ENCODE measurements at places on chromosomes 2 and 18.
A peak's percentile ranks its signal among the peaks of the same experiment; 100 is the strongest.

DNA sequence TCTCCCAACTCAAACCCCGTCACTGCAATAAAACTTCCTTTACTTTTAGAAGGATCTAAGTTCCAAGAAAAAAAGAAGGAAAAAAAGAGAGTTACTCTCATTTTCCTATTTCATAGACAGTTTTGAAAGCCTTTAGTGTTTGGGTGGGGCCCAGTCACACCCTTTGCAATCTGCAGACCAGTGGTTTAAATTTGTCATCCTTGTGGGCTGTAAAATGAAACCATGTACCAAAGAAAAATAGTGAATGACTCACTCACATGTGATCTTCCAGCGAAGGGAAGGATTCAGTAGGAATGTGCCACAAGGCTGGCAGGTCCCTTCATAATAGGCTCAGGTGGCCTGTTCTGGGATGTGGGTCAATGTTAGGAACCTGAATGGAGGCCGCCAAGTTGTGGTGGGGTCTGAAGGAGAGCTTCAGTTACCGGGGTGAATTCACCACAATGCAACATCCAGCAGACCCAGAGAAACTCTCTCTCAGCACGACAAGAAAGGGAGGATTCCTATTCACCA lies 28.3 kb downstream of the ANXA4 start:
- H3K27ac ChIP-seq: peak overlapping the region; percentile 44
- H3K4me1 ChIP-seq: peaks cover 25% of the 10 kb centered on the region
- DNase-seq: no peak
- H3K36me3 ChIP-seq: no peaks in the 10 kb centered on the region
- no peaks in the 10 kb centered on the region for H3K27me3 ChIP-seq

GRCh38 chr2:234251326-234252271 lies 201.1 kb downstream of the SPP2 start:
- DNase-seq: no peak
- H3K4me1 ChIP-seq: peaks cover 57% of the 10 kb centered on the region
- no peaks in the 10 kb centered on the region for H3K27me3 ChIP-seq

DNA sequence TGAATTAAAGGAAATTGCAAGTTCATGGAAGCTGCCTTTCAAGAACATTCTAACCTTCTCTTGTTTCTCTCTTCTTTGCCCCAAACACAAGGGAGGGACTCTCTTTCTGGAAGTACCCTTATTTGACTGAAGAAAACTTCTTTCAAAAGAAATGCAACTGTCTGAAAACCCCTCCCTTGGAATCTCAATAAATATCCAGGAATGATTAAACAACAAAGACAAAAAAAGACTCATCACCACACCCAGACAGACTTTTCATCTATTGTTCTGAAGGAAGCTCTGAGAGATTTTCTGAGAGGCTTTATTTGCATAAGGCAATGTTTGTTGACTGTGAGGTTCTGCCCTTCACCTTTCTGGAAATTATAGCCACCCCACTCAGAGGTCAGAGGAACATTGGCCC lies 1260.9 kb downstream of the LRP1B start:
- H3K36me3 ChIP-seq: no peaks in the 10 kb centered on the region
- no peaks in the 10 kb centered on the region for H3K4me1 ChIP-seq
- no peak for DNase-seq
- H3K4me3 ChIP-seq: no peak overlapping the region

- H3K36me3 ChIP-seq: no peaks in the 10 kb centered on the region
- H3K4me1 ChIP-seq: no peaks in the 10 kb centered on the region
- DNase-seq: no peak
- no peaks in the 10 kb centered on the region for H3K27me3 ChIP-seq
- no peak overlapping the region for H3K4me3 ChIP-seq
- no peak overlapping the region for H3K27ac ChIP-seq
Observed at GRCh38 chr18:49911427-49911826, 98.1 kb upstream of the ACAA2 start.

GRCh38 chr2:22880161-22880560 lies 504.8 kb upstream of the KLHL29 start:
- DNase-seq: no peak
- H3K27me3 ChIP-seq: no peaks in the 10 kb centered on the region
- H3K27ac ChIP-seq: no peak overlapping the region
- H3K4me3 ChIP-seq: no peak overlapping the region
- no peaks in the 10 kb centered on the region for H3K36me3 ChIP-seq

- no peaks in the 10 kb centered on the region for H3K36me3 ChIP-seq
- no peak overlapping the region for H3K4me3 ChIP-seq
- no peak for DNase-seq
- H3K27me3 ChIP-seq: no peaks in the 10 kb centered on the region
- no peak overlapping the region for H3K27ac ChIP-seq
Observed at GRCh38 chr2:191942090-191942738, 95.3 kb upstream of the CAVIN2 start.

- H3K27ac ChIP-seq: no peak overlapping the region
- H3K4me3 ChIP-seq: no peak overlapping the region
- H3K4me1 ChIP-seq: no peaks in the 10 kb centered on the region
- no peaks in the 10 kb centered on the region for H3K36me3 ChIP-seq
- H3K27me3 ChIP-seq: no peaks in the 10 kb centered on the region
- DNase-seq: no peak
Observed at GRCh38 chr2:191436368-191437055, 191.3 kb downstream of the MYO1B start.

- H3K4me3 ChIP-seq: no peak overlapping the region
- H3K27me3 ChIP-seq: no peaks in the 10 kb centered on the region
- no peaks in the 10 kb centered on the region for H3K36me3 ChIP-seq
- no peak for DNase-seq
Observed at GRCh38 chr2:157172239-157172638, 85.3 kb upstream of the GALNT5 start.

DNA sequence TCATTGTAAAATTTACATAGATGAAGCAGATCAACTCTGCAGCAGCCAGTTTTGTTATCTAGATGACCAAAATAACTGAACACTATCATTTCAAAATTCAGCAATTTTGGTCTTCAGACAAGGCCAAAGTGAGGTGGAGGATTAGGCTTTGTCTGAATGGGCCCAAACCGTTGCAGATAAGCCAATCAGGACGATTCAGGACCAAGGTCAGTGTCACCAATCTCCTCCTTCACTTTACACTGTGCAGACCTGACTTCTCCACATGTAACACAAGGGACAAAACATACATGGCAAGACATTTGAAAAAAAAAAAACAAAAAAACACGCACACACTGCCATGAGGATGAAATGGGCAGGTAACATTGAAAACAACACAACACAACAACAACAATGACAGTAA lies 211.2 kb downstream of the NAPG start:
- no peak for DNase-seq
- H3K27ac ChIP-seq: no peak overlapping the region
- peaks cover 11% of the 10 kb centered on the region for H3K4me1 ChIP-seq
- H3K27me3 ChIP-seq: no peaks in the 10 kb centered on the region
- H3K4me3 ChIP-seq: no peak overlapping the region

DNA sequence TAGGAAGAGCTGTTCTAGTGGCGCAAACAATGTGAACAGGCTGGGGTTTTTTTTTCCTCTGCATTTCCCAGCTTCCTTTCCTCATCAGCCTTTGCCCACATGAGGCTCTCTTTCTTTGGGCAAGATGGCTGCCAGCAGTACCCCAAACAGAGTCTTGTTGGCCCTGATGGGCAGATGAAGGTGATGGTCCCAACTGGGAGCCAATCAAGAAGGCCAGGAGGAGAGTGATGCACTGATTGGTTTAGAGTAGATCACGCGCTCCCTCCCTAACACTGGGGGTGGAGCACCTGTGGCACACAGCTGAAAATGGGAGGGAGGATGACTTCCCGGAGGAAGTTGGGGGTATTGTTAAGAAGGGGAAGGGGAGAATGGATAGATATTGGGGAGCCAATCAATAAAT lies 96.3 kb upstream of the FZD7 start:
- DNase-seq: no peak
- H3K27me3 ChIP-seq: no peaks in the 10 kb centered on the region
- H3K27ac ChIP-seq: no peak overlapping the region
- H3K36me3 ChIP-seq: no peaks in the 10 kb centered on the region
- H3K4me3 ChIP-seq: no peak overlapping the region

GRCh38 chr2:199446996-199447576 lies 10.7 kb downstream of the SATB2 start:
- H3K36me3 ChIP-seq: peaks cover 12% of the 10 kb centered on the region
- no peaks in the 10 kb centered on the region for H3K27me3 ChIP-seq
- H3K4me1 ChIP-seq: no peaks in the 10 kb centered on the region

DNA sequence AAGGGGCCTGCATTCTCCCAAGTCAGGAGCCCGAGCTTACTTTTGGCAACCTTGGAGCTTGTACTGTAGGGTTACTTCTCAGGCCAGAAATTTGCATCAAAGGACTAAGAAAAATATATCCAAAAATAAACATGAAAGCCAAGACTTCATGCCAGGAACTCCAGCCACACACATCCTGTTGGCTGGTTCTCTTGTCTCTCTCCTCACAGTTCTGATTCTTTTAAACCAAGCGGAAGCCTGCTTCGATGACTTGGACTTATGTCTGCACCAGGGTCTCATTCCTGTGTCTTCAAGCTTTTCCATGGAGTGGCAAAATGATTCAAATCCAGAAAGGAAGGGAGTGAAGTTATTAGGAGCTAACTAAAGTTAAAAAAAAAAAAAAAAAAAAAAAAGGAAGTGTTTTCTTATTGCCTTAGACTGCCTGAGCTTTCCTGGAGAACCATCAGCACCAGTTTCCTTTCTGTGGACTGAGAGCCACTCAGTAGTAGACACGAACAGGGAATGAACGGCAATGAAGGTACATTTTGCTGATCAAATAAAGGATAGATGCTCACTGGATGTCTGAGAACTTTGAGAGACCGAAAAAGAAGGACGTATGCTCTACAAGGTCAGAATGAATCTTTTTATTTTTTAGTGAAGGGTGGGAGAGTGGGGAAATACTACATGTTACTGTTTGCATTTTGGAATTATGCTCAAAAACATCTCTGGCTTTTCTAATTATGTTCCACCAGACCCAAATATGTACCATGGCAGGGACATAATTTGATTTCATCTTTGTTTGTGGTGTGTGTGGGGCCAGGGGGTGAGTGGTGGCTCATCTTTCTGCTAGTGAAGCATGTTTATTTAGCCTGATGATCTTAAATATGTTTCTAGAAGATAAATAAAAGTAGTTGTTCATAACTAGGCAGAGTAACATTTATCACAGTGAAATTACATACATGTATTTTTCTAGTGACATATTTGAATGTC lies 86.0 kb downstream of the RAPGEF4 start:
- no peak overlapping the region for H3K27ac ChIP-seq
- no peak for DNase-seq
- H3K36me3 ChIP-seq: no peaks in the 10 kb centered on the region
- no peaks in the 10 kb centered on the region for H3K27me3 ChIP-seq

DNA sequence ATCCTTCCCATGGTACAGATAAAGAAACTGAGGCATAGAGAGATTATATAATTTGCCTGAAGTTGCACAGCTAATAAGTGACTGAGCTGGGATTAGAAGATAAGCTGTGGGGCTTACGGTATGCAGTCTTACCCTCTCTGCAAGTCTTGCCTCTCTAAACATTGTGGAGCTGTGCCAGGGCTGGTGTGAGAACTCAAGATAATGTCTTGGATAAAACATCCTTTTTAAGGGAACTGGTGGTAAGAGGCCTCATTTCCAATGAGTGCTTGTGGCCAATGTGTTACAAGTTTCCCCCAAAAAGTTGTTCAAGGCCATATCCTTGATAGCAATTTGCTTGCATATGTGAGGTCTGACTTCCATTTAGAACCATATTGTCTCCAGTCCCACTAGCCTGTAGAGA lies 84.3 kb upstream of the ETAA1 start:
- no peak overlapping the region for H3K27ac ChIP-seq
- DNase-seq: no peak
- peaks cover 2% of the 10 kb centered on the region for H3K27me3 ChIP-seq
- H3K36me3 ChIP-seq: no peaks in the 10 kb centered on the region
- peaks cover 16% of the 10 kb centered on the region for H3K4me1 ChIP-seq

DNA sequence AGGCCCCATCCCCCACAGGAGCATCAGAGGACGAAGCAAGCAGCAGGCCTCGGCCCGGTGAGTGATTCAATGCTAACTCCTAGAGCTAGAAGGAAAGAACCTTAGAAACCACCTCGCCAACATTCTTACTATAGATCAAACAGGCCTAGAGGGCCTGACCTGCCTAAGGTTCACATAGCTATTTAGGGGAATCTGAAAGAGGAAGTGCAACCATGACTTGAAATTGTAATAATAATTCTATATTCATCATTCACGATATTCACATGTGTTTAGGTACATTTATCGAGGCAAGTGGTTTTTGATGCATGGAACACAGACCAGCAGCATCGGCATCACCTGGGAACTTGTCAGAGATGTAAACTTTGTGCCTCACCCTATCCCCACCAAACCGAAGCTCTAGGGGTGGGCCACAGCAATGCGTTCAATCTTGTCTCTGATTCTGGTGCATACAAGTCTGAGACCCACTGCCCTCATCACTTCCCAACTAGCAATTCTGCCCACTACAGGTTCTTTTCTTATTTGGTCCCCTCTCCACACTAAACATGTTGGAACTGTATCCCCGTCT lies 78.0 kb upstream of the DNMT3A start:
- no peaks in the 10 kb centered on the region for H3K4me1 ChIP-seq
- no peaks in the 10 kb centered on the region for H3K27me3 ChIP-seq
- no peak overlapping the region for H3K4me3 ChIP-seq
- no peak for DNase-seq

DNA sequence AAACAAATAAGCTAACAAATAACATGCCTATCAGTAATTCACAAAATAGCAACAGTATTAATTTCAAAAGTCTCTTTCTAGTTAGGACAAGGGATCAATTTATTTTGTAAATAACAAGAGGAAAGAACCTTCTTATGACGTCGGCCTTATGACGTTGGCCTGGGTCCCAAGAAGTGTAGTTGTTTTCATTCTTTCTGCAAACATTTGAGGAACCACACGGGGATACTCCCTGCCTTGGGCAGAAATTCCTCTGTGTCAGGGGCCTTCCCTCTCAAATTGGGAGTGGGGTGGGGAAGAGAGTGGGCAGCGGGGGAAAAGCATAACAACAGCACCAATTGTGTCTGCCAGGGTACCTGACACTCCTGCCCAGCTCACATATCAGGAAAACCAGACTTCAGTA lies 1.3 kb downstream of the CCDC68 start:
- DNase-seq: no peak
- H3K27ac ChIP-seq: no peak overlapping the region
- no peaks in the 10 kb centered on the region for H3K36me3 ChIP-seq
- no peak overlapping the region for H3K4me3 ChIP-seq
- H3K4me1 ChIP-seq: no peaks in the 10 kb centered on the region
- H3K27me3 ChIP-seq: no peaks in the 10 kb centered on the region

DNA sequence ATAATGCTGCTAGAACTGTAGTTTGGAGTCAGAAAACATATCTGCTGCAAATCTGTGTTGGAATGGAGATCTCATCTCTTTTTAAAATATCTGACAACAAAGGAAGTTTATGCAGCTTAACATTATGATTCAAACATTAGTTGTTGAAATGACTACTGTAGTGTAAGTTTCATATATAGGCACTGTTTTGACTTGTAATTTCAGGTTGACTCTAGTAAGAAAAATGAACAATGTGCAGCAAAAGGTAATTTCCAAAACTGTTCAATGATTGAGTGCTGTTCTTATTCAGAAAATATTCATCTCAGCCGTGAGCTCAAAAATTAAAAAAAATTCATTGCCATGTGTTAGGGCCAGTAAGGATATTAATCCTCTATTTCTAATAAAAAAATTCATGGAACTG lies 48.5 kb downstream of the CCDC138 start:
- H3K36me3 ChIP-seq: peaks cover 10% of the 10 kb centered on the region
- no peaks in the 10 kb centered on the region for H3K27me3 ChIP-seq
- no peaks in the 10 kb centered on the region for H3K4me1 ChIP-seq
- no peak overlapping the region for H3K27ac ChIP-seq
- DNase-seq: no peak
- H3K4me3 ChIP-seq: no peak overlapping the region
